ENCODE measurements at places on chromosomes 13 and 19. TPM values are rescaled to one million over a fixed set of nuclear protein-coding genes. Genes with fewer than 3 reads are reported as not detected.

Gene RDH8
- not detected for total RNA-seq

Gene MAP4K1
- total RNA-seq: not detected

Gene TMPRSS9
- not detected for total RNA-seq

Gene SIGLECL1
- not detected for total RNA-seq

Gene NCAN
- total RNA-seq: not detected

Gene CACNG6
- 6.3 TPM for total RNA-seq

Gene ADAMTSL5
- 1.3 TPM for total RNA-seq

Gene FUT3
- not detected for total RNA-seq

Gene ZNF486
- total RNA-seq: 3.4 TPM

Gene COG3
- 19.0 TPM for total RNA-seq

Gene CAPN12
- 0.08 TPM for total RNA-seq

Gene AKAP11
- total RNA-seq: 12.9 TPM

Gene FZR1
- total RNA-seq: 35.6 TPM

Gene BTBD2
- 76.4 TPM for total RNA-seq

Gene PCDH20
- 0.08 TPM for total RNA-seq

Gene RASAL3
- not detected for total RNA-seq

Gene SERP2
- total RNA-seq: 3.8 TPM

Gene SUCLA2
- total RNA-seq: 43.5 TPM

Gene RNF17
- 0.30 TPM for total RNA-seq

Gene ZNF724
- 2.0 TPM for total RNA-seq

Gene NAT14
- 15.1 TPM for total RNA-seq

Gene ZNF329
- total RNA-seq: 12.7 TPM

Gene CASP14
- not detected for total RNA-seq

Gene LILRB2
- total RNA-seq: not detected

Gene MEGF8
- total RNA-seq: 17.9 TPM

Gene KIR2DL3
- not detected for total RNA-seq

Gene KLF1
- 0.12 TPM for total RNA-seq

Gene PRTN3
- total RNA-seq: not detected

Gene GPR18
- not detected for total RNA-seq

Gene ZNF229
- total RNA-seq: 7.1 TPM

Gene SRRM5
- not detected for total RNA-seq

Gene LRRC63
- under 0.01 TPM for total RNA-seq

Gene PGLYRP1
- total RNA-seq: not detected

Gene SIGLEC7
- not detected for total RNA-seq

Gene CPAMD8
- total RNA-seq: 0.12 TPM

Gene MUC16
- total RNA-seq: not detected

Gene PCDH17
- 0.08 TPM for total RNA-seq

Gene RAB4B
- total RNA-seq: 8.5 TPM

Gene SOX1
- total RNA-seq: not detected

Gene ZNF558
- 19.9 TPM for total RNA-seq

Gene EDDM13
- not detected for total RNA-seq

Gene KISS1R
- total RNA-seq: not detected

Gene PRSS57
- total RNA-seq: not detected

Gene SPRED3
- 1.4 TPM for total RNA-seq

Gene CATSPERD
- not detected for total RNA-seq

Gene LHFPL6
- 46.1 TPM for total RNA-seq

Gene SELENOV
- not detected for total RNA-seq

Gene OR7C1
- total RNA-seq: not detected

Gene FBL
- total RNA-seq: 232 TPM

Gene STXBP2
- 37.1 TPM for total RNA-seq

Gene ZNF44
- total RNA-seq: 9.2 TPM

Gene PEG3
- 1.8 TPM for total RNA-seq

Gene SIGLEC5
- not detected for total RNA-seq

Gene VAV1
- not detected for total RNA-seq

Gene GSX1
- total RNA-seq: not detected

Gene ATP4B
- total RNA-seq: not detected

Gene GNG7
- total RNA-seq: 0.38 TPM

Gene TNPO2
- total RNA-seq: 26.8 TPM
